Germinal center (tissue), 1 donor: ENCODE measurements at places on chromosomes 7 and 10.

DNA sequence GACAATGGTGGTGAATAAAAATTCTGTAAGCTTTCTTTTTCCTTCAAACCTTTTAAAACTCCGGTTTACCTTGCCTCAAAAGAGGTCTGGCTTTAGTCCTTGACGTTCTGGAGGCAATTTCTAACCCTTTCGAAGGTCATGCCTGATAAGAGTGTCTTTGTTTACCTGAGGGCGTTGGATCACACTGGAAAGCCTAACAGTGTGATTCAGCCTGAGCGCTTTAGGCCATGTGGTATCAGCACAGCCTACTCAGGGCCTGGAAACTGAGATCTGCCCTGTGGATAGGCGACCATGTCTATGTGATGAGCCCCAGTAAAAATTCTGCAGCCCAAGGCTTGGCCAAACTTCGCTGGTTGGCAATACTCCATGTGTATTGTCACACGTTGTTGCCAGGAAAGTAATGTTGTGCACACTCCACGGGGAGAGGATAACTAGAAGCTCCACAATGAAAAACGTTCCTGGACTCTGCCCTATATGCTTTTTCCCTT lies 10.7 kb downstream of the CCDC6 start:
- DNase-seq, result no peak

GRCh38 chr7:130371046-130371445 lies 9.2 kb upstream of the CPA1 start:
- no peak for DNase-seq

DNA sequence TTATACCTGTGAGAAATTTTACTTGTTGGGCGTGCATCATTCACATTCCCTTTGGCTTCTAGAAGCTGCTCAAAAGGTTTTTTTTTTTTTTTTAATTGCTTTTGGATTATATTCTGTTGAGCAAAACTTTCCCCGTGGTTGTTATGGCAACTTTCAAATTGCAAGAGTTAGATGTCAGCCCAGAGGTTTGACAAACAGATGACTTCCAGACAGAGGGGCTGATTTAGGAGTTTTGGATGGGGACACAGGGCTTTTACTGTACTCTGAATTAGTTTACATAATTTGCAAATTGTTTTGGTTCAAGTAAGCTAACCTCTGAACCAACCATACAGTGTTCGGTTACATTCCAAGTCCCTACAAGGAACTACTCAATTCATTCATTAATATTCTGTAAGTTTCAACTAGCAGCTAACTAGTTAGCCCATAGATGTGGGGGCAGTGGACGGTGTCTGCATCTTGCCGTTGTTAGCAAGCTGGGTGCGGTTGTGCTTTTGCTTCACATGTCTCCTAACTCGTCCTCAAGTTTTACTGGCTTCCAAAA lies 66.4 kb upstream of the JAZF1 start:
- no peak for DNase-seq

GRCh38 chr10:36344240-36345174 lies 702.4 kb upstream of the FZD8 start:
- DNase-seq, result no peak

- DNase-seq, result no peak
These were observed 64.6 kb downstream of the SEM1 start for GRCh38 chr7:96645084-96645483.

GRCh38 chr10:94363251-94363565 lies 469 bp upstream of the NOC3L start:
- no peak for DNase-seq

- DNase-seq, result no peak
These were observed 187.7 kb upstream of the VSTM2A start for GRCh38 chr7:54354436-54354835.

DNA sequence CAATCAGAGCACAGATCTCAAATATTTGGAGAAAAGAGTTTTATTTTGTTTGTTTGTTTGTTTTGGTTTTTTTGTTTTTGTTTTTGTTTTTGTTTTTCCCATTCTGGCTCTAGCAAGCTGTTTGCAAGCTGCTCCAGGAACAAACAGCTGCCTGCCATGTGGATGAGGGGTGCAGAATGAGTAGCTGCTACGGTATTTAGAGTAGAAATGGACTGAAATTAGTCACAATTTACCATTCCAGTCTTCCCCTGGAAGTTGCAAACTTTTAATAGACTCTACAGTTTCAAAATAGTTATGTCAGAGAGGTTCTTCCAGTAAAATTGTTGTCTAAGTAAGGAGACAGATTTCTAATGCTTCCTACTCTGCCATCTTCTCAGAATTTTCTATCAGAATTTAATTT lies 27.1 kb upstream of the TAS2R16 start:
- DNase-seq, result no peak

- DNase-seq, result peak; percentile 80
These were observed 463 bp upstream of the UPP1 start for GRCh38 chr7:48088559-48089045.

- DNase-seq, result no peak
These were observed 18.8 kb upstream of the SH2D4B start for GRCh38 chr10:80518807-80519360.

DNA sequence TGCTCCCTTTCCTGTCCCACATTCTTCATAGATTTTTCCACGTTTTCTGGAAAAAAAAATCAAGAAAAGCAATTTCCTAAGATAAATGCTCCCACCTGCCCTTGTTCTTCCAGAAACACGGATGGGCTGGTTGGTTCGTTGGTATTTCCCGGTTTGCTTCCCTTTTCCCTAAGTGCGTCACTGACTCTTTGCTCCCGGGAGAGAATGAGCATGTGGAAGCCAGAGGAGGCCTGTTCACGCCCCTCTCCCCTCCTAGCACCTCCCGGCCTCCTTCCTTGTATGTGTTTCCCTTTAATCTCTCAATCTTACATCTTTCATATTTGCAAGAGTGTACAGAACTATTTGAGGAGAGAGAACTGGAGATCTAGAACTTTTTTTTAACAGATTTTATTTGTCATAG lies 442.0 kb downstream of the GFRA1 start:
- DNase-seq, result no peak

DNA sequence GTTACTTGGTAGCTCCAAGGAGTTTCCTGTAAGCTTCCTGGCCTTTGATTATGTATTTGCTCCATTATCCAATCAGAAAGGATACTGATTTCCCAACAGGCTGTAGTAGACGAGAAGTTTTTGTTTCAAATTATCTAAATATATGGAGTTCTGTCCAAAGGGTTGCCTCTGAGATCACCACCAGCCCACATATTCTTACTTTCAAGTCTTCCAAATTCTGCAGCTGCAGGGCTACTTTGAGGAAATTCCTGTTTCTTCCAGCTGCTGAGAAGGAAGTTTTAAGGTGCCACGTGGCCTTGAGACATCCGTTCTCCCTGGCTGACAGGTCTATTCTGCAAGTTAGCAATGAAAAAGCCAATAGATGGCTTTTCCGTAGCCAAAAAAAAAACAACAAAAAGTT lies 286.0 kb downstream of the TWIST1 start:
- DNase-seq, result no peak

DNA sequence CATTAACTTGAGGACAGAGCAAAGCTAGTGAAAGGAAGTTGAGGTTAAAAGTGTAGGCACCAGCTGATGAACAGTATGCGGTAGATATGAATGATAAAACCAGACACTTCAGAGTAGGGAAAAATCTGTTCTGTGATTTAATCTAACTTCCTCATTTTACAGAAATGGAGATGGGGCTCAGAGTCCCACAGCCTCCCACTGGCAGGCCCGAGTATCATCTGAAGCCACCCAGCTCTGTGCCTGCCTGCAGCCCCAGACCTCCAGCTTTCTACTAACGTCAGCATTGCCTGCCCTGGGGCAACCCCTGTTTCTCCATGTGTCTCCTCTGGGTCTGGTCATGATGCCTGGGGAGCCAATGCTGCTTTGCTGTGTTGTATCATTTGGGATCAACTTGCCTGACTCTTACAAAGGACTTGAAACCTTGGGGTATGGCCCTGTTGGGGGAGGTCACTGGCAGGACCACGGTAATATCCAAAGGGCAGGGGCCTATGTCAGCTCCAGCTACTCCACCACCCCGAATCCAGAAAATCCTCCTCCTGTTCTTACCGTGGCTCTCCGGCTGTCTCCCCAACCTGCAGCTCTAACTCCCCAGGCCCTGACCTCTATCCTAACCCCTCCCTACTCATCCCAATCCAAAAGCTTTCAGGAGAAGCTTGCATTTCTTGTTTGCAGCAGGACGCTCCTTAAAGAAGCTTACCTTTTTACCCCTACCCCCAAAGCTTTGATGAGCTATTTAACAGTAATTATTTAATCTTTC lies 56.2 kb upstream of the NPY start:
- peak; percentile 22 for DNase-seq

GRCh38 chr10:58593008-58593407 lies 80.3 kb downstream of the BICC1 start:
- DNase-seq, result no peak

DNA sequence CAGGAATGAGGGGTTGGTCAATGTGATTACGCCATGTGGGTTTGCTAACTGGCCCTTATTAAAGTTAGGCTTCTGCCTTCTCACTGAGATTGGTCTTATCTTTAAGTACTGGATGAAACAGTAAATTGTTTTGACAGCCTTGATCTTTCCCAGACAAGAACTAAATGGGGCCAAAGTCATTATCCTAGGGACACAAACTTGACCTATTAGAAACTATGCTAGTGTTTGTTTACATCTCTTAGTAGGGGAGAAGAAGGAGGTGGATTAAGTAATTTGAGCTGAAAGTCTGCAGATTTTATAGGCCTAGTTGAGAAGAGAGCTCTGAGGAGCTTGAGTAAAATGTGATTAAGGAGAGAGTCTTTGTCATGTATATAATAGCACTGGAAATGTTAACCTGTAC lies 386.9 kb downstream of the HTR7 start:
- DNase-seq, result no peak

DNA sequence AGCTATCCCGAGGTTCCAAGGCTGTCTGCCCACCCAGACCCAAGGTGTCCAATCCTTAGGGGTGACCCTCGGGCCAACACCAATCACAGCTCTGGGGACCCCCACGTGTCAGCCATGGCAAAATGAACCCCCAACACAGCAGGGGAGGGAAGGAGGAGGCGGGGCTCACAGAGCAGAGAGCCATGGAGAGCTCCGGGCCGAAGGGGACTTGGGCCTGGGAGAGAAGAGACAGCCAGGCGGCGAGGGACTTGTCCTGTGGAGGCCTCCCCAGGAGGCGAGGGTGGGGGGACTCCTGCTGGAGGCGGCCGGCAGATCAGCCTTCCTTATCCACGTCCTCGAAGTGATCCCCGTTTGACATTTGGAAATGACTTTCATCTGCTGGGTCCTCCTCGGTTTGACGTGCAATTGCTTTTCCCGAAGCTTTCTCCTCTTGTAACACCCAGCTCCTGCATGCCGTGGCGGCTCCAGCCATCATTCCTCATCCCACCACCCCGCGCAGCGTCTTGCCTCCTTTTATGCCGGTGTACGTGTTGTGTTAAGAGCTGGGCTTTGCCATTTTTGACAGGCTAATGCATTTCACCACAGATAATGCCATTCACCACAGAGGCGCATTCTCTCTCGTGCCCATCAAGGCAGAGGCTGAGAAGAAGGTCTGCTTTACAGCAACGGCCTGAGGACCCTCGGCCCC lies 337.4 kb downstream of the DNAJB6 start:
- DNase-seq, result no peak

DNA sequence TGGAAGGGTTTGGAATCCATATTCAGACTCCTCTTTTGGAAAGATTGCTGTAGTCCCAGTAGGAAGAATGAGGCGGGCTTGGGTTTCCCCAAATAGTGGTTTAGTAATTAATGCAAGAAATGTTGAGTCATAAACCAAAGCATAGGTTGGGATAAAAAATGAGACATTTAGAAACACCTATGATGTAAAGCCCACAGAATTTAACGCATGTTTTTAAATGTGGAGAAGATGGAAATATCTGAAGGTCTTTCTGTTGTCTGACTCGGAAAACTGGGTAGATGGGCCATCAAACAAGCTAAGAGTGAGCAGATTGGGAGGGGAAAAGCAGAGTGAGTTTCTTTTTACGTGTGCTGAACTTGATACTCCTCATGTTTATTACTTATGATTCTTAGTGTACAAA lies 62.2 kb downstream of the LANCL2 start:
- no peak for DNase-seq

DNA sequence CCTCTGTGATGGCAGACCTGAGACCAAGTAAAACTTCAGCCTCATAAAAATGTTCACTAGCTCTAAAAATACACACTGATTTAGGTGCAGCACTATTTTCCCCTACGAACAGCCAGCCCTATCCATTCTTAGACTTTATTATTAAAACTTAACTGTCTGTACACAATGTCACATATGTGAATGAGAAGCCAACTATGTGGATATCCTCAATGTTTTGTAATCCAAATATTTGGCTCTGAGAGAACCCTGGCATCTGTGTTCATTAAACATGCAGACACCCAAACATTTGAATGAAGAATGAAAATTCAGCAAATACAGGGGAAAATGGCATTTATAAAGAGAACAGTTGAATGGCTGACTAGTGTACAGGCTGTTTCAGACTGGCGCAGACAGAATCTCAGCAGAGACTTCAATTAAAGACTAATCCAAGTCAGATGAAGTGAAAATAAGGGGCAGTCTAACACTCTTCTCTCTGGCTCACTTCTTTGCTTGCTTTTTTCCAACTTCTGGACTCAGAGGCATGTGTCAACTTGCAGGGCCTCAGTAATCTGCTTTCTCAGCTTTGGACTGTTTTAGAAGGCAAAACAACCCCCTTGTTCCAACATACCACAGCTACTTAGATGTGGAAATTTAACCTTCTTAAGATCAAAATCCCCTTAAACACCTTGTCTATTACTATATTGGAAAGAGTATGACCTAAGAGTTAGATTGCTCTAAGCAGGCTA lies 47.4 kb upstream of the FAM180A start:
- no peak for DNase-seq

GRCh38 chr10:113169853-113170460 lies 219.9 kb downstream of the TCF7L2 start:
- DNase-seq, result peak; percentile 20

- DNase-seq, result no peak
These were observed 60.0 kb downstream of the MCMBP start for GRCh38 chr10:119812684-119813083.

GRCh38 chr10:112710528-112710927 lies 239.5 kb upstream of the TCF7L2 start:
- no peak for DNase-seq

DNA sequence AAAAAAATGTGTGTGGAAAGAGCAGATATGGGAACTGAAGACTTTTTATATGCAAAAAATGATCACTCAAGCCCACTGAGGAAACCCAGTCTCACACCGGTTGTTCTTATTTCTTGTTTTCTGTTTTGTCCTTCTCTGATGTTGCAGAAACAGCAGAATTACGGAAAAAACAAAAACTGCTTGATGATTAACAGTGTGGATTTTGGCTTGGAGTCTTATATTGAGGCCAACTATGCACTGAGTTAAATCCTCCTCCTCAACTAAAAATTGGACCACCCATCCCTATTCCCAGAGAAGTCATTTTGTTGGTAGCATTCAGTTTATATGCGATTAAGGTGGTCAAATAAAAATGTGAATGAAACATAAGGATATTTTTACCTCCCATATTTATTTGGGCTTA lies 246.1 kb downstream of the LRMDA start:
- DNase-seq, result no peak

GRCh38 chr7:159078193-159078910 lies 66.3 kb downstream of the VIPR2 start:
- DNase-seq, result no peak

GRCh38 chr10:129328546-129328945 lies 138.5 kb upstream of the MGMT start:
- no peak for DNase-seq

GRCh38 chr7:28330384-28331070 lies 81.8 kb upstream of the CREB5 start:
- DNase-seq, result no peak

GRCh38 chr10:60731134-60731885 lies 47.0 kb upstream of the CDK1 start:
- DNase-seq, result peak; percentile 38

- no peak for DNase-seq
These were observed 287.9 kb downstream of the TNS3 start for GRCh38 chr7:47293884-47294555.
